NCI-H2171 treated with DMSO at 0.1 percent for 48 hours (cell line): ENCODE measurements at places on chromosomes 2 and 18.

GRCh38 chr2:176291335-176291734 is 22.1 kb downstream of the MTX2 start:
- DNase-seq: no peak

DNA sequence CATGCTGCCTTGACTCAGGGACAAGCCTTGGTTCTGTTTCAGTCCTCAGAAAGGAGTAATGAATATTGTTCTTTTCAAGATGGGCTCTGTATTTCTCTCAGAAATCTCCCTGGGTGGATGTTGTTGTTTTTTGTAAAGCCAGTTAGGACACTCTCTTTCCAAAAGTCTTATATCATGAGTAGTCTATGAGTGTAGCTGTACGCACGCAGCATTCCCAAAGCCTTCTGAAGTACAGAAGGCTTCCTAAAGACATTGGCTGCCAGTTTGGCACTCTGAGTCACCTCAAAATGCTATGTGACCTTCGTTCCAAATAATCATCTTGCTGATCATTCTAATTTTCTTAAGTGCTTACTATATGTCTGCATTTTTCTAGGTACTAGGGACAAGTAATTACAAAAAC is 16.7 kb upstream of the GTF2A1L start:
- DNase-seq: no peak

DNA sequence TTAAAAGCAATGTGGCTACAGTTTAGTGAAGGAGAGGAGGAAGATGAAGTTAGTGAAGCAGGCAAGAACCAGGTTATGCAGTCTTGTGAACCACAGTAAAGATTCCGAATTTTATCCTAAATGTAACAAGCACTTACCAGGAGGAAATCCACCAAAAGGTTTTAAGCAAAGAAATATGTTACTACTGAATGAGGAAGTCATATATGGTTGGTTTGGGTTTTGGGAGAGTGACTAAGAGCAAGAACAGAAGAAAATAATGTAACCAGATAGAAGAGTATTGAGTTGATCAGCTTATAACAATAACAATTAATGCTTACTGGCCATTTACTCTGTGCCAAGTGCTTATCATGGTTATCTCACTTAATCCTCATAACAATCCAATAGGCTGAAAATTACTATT is 1.9 kb downstream of the USP37 start:
- DNase-seq: no peak

GRCh38 chr2:181129364-181130056 is 149.1 kb downstream of the UBE2E3 start:
- no peak for DNase-seq

DNA sequence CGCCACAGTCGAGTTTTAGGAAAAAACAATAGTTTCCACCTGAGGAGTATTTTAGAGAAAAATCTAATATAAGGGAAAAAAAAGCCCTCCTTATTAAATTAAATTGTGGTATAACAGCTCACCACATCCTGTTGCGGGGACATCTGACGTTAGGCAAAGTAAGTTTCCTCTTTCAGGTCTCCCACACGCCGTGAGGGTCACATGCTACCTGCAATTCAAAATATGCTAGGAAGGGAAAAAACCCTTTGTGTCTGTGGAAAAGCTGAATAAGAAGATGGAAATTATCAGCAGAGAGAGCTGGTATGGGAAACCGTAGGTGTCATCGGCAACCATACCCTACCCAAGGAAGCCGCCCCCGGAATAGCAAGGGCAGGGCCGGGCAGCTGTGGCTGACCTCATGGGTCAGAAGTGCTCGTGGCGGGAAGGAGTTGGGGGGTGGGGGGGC is 128.0 kb downstream of the NFATC1 start:
- no peak for DNase-seq

- no peak for DNase-seq
These were observed 456.7 kb downstream of the SOX11 start for GRCh38 chr2:6148882-6149281.

DNA sequence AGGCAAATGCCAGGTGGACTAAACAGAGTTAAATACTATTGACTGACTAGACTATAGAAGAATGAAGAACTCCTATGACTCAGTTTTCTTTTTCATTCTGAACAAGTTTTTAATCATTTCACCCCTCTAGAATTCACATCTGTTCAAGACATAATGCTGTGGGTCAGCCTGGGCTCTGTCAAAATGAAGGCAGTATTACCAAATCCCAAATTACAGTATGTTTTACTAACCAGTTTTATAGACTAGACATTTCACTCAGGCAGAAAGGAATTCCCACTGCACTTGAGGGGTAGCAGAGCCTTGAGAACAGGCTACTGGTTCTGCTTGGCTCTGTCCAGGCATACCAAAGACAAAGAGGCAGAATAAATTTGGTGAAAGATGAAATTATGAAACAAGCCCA is 511.7 kb downstream of the EPHA4 start:
- DNase-seq: no peak

DNA sequence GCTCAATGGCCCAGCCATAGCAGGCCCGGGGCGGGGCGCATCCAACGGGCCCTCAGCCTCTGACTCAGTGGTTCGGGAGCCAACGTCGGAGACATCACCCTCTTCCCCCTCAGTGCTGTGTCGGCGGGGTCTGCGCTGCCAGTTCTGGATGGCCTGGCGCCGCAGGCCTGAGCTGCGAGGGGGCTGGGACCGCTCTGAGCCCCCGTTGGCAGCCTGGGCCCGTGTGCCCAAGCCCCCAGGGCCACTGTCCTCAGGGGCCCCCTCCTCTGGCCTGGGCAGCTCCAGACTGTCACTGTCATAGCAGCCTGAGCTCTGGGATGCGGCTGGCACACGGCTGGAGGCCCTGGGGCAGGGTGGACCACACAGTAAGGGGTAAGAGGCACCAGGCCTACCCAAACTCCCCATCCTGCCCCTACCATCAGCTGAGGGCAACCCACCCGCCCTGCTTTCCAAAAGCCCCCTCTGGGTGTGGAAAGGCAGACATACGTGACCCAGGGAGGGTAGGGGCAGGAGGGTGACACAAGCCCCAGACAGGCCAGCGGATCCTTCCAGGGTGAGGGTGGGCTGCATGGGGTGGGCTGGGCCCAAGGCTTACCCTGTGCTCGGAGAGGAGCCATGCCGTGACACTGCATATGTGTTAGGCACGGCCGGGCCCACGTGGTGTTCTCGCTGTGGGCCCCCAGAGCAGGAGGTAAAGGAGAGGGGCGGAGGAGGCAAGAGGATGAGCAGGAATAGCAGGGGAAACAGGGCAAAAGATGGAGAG is 18.8 kb downstream of the FBXO41 start:
- no peak for DNase-seq

DNA sequence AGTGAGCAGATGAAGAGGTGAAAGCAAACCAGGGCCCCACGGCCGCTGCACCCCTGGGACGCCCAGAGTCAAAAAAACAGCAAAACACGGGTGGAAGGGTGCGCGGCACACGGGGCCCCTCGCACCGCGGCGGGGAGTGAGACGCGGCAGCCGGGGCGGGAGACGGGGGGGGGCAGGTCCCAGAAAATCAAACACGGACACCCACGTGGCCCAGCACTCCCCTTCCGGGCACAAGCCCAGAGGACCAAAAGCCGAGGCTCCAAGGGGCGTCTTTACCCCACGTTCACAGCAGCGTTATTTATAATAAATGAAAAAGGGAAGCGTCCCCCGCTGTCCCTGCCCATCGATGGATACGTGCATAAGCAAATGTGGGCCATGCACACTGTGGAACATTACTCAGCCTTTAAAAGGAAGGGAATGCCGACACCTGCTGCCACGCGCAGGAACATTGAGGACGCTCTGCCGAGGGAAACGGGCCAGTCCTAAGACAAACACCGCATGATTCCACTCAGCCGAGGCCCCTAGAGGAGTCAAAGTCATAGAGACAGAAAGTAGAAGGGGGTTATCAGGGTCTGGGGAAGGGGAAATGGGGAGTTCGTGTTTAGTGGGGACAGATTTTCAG is 677 bp upstream of the COPS9 start:
- no peak for DNase-seq

GRCh38 chr2:143480601-143481236 is 351.5 kb downstream of the ARHGAP15 start:
- no peak for DNase-seq

GRCh38 chr18:12630136-12630535 is 27.8 kb downstream of the SPIRE1 start:
- DNase-seq: no peak

DNA sequence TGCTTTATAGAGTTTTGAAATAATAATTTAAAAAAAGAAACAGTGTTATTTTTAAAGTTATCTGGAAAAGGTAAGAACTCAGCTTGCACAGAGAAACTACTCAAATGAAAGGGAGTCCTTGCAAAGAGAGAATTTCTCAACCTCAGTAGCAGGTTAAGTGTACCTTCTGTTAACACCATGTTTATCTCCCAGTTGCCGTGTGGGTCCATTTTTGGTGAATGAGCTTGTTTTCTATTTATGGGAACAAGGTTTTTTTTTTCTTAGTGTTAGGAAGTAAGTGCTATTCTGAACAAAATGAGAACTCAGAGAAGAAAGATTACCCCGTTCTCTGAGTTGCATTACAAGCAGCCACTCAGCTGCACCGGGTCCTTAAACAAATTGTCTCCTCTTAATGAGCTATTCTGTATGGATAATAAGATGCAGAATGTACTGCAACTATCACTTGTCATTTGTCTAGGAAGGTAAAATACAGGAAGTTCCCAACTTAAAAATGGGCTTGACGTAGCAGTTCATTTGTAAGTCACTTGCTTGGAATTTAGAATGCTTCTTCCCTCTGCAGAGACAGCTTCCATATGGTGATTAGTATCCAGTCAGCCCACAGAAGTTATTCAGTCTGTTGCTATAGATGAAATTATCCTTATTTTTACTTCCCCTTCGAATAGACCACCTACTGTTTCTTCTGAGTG is 74.9 kb downstream of the LTBP1 start:
- no peak for DNase-seq

GRCh38 chr2:156955701-156956100 is 301.8 kb upstream of the GALNT5 start:
- no peak for DNase-seq

DNA sequence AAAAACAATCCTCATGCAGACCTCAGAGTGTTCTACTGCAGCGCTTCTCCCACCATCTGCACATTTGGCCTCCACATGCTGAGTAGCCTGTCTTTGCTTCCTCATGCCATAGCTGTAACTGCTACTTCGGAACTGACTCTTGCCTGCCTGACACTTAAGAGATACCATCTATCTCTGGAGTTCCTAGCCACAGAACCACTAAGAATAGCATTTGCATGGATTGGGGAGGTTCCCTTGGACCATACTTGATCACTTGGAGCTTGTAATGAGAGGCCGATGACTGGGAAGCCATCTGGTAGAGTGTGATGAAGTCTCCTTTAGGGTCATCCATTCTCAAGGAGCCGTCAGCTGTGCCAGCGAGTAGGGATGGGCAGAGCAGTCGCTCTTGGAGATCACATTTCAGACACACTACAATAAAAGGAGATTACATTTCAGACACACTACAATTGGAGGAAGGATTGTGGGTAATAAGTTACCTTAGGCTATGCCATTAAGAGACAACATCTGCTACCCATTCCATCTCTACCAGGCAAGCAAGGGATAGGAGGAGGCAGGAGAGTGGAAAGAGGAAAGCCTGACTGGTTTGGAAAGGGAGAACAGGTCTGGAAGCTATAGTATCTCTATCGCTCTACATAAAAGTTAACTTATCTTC is 21.8 kb downstream of the DOK1 start:
- DNase-seq: peak; percentile 93

DNA sequence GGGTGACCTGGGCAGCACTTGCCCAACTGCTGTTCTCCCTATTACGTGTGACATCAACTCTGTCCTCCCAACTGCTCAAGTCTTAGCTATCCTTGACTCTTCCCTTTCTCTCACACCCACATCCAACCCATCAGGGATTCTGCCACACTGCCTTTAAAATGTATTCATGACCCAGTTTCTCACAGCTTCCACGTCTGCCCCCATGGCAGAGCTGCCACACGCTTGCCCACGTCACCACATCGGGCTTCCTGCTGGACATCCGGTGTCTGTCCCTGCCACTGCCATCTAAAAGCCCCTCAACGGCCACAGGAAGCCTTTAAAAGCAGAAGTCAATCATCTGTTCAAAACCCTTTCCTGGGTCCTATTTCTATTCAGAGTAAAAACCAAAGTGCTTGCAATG is 233.1 kb upstream of the POU3F3 start:
- no peak for DNase-seq

DNA sequence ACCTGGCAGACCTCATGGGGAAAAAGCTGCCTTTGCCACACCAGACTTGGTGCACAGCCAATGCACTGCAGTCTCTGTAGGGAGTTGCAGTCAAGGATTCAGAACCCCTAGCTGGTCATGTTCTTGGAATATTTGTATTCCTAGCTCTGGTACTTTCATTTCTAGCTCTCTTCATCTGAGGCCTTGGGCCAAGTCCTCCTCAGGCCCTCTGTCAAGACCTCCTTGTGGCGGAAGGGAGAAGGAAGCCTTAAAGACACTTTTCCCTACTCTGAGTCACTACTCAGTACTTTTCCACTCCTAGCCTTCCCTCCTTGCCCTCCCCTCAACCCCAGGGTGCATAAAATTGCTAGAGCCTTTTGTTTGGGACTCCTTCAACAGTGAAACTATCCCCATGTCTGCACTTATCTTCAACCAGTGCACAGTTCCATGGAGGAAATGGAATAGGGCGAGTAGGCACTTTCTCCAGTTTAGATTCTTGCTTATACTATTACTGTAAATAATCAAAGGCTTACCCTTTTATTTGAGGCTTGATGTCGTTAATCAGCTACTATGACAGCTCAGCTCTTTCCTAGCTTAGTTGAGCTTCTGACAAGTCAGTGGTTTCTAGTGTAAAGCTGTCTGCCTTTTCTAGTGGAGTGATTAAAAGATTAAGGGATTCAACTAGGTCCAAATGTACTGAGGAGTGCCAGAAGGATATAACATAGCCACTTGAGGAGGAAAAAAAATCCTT is 15.8 kb downstream of the M1AP start:
- no peak for DNase-seq

GRCh38 chr2:136361521-136361920 is 243.6 kb upstream of the CXCR4 start:
- DNase-seq: no peak

DNA sequence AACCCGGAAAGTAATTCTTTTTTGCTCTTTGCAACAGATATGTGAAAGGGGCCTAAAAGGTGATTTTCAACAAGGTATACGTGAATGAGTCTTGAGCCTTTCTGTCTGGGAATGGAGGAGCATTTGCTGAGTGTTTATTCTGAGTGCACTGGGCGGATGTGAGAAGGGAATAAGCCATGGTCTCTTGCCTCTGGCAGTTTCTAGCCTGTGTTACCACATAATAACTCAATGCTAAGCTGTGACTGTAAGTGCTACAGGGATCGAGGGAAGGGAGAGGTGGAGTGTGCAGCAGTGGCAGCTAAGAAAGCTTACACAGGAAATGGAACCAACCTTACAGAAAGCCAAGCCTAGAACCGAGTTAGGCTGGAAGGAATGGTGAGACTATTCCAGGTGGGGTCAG is 444.3 kb downstream of the SLC4A3 start:
- no peak for DNase-seq

GRCh38 chr2:66604976-66605375 is 170.1 kb downstream of the MEIS1 start:
- no peak for DNase-seq

DNA sequence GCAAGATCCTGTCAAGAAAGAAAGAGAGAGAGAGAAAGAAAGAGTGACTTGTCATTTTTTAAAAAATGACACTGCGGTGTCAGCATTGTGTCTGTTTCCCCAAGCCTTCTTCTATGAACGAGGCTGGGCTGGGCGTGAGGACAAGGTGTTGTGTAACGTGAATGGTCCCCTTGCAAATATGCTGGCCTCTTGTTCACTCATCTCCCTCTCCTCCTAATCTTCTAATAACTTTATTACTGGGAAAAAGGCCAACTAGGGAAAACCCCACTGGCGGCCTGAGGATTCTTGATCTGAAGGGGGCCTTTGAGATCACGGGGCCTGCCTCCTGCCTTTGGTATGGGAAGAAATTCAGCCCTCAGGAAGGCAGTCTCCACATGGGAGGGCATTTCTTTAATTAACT is 163.1 kb downstream of the MIB1 start:
- no peak for DNase-seq

- DNase-seq: no peak
These were observed 149.4 kb downstream of the TNS1 start for GRCh38 chr2:217853301-217853881.
